ENCODE measurements at places on chromosomes 13 and 19. TPM values are rescaled to one million over a fixed set of nuclear protein-coding genes. Genes with fewer than 3 reads are reported as not detected.
A peak's percentile ranks its signal among the peaks of the same experiment; 100 is the strongest.

- peak; percentile 69 for DNase-seq
Measured at GRCh38 chr19:29665215-29665825, at the start of gene PLEKHF1. PLEKHF1 (plus strand) TSS chr19:29665461; CDS start chr19:29673840, 8,379 bp downstream.

- no peak for DNase-seq
Measured at GRCh38 chr13:77928909-77929308, 10.3 kb upstream of the EDNRB start.

DNA sequence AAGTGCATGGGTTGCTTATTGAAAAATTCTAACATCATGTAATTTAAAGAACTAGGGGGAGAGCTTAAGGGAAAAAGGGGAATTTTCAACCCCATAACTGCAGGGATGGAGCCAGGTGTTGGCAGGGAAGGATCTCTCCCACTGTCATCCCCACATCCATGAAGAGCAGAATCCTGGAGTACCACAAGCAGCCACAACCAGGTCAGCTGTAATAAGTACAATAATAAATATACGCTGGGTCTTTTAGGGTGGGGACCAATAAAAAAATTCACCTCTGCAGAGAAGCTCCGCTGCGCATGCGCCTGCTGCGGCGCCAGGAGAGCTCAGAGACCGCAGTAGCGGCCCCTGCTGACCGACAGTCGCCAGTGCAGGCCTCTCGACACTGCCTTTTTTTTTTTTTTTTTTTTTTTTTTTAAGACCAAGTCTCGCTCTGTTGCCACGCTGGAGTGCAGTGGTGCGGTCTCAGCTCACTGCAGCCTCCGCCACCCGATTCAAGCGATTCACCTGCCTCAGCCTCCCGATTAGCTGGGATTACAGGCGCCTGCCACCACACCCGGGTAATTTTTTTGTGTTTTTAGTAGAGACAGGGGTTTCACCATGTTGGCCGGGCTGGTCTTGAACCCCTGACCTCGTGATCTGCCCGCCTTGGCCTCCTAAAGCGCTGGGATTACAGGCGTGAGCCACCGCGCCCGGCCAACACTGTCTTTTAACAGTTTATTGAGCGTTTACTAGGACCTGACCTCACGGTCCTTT is 2.5 kb upstream of the EEF2 start:
- peak; percentile 85 for DNase-seq

GRCh38 chr13:33479105-33479504 is 193.6 kb upstream of the STARD13 start:
- DNase-seq = no peak

AP2S1 gene
- 106 TPM for total RNA-seq

NCAN gene
- total RNA-seq = 0.08 TPM

APOC1 gene
- total RNA-seq = 4.8 TPM

ZNF709 gene
- 0.87 TPM for total RNA-seq

Measured in activated T-cell treated with anti-CD3 and anti-CD28 coated beads, Interleukin-2, amount 50 U/mL, for 4 hours (primary cell).